ENCODE measurements at places on chromosomes 7 and 10.

DNA sequence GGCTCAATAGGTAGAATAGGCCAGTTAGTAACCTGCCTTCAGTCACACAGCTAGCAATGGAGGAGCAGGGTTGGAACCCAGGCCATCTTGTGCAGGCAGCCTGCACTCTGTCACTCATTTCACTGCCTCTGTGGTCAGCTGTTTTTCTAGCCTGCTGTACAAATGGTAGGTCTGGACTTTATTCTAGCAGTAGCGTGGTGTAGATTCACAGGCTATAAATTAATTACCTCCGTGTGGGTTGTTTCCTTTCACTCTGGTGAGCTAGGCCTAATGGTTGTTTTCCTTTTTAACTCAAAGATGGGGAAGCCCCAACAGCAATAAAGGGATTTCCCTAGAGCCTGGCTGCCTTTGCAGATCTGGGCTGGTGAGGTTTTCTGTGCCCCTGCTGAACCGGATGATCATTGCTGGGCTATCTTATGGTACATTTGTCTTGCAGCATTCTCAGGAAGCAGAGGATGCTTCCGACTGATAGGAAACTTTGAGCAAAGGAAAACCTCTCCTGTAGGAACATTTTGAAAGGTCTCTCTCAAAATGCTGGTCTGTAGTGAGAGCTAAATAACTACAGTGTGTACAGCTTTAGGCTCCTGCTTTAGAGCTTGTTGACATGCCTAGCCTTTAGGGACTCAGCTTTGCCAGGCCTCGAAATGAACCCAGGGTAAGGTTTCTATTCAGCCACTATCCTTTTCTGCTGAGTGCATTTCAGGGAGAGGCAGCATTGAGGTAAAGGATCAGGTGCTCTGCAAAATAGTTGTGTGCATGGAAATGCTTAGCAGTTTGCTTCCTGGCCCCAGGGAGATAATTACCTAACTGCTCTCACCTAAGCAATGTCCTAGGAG is 157.4 kb downstream of the ST7 start:
- DNase-seq = peak; percentile 40

GRCh38 chr10:107427016-107427415 is 262.5 kb upstream of the SORCS1 start:
- no peak for DNase-seq

GRCh38 chr7:156440456-156440855 is 200.1 kb upstream of the RNF32 start:
- DNase-seq = no peak

DNA sequence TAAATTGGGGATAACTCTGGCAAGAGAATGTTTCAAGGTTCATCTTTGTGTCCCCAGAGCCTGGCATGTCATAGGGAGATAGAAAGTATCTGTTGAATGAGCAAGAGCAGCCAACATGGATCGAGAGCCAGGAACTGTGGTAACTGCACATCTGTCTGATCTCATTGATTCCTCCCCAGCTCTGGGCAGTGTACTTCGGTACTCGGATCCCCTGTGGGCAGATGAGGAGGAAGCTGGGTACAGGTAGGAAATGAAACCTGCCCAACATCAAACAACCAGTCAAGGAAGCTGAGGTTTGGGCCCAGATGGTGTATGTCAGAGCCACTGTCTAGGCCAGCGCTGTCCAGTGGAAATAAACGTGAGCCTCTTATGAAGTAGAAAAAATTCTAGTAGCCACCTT is 76.4 kb downstream of the GRK5 start:
- no peak for DNase-seq

DNA sequence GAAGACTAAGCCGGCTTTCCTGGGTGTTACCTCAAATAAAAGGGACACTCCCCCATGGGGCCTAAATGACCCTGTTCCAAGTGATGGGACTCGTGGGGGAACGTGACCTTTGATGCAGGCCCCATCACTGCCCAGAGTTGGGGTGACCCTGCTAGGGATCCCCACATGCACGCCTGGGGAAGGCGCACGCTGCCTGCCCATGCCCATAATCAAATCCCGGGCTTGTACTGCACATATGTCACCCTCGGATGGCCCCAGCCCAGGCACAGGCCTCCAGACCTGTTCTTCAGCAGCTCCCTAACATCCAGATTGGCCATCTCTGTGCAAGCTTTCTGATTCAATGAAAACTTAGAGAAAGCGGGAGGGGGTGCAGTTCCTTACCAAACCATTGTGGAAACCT is 14.7 kb downstream of the EBF3 start:
- no peak for DNase-seq

DNA sequence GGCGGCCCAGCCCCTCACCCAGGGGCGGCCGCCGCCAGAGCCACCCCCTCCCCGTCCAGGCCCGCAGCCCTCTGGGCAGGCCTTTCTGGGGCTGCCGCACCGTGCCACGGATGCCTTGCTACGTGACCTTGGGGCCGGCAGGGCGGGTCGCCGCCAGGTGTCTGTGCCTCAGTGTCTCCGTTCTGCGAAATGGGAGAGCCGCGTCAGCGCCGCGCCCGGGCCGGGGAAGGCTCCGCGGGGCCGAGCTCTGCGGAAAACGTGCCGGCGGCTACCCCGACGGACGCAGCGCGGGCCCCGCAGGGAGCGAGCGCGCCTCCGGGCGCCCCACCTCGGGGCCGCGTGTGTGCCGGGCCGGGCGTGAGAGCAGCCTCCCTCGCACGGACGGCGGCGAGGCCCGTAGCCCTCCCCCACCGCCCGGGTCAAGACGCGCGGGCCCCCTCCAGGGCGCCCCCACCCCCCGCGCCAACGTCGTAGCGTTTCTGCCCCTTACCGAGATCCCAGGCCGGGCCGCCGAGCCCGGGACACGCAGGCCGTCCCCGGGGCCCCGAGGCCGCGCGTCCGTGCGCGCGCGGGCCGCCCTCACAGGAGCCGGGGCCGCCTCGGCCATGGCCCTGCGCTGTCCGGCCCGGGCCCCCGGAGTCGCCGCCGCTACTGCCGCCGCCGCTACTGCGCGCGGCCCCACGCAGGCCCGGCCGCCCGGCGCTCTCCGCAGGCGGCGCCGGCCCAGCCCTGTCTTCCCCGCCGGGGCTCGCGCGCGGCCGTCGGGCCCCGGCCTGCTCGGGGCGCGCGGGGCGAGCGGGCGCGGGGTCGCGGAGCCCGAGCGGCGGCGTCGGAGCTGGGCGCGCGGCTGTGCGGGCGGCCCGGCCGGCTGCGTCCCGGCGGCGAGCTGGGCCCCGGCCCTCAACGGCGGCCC is 1.1 kb downstream of the ZNF777 start:
- DNase-seq = no peak

GRCh38 chr10:34933676-34934075 is 118.6 kb upstream of the PARD3 start:
- DNase-seq = no peak

GRCh38 chr7:48094861-48095293 is 5.8 kb downstream of the UPP1 start:
- no peak for DNase-seq

DNA sequence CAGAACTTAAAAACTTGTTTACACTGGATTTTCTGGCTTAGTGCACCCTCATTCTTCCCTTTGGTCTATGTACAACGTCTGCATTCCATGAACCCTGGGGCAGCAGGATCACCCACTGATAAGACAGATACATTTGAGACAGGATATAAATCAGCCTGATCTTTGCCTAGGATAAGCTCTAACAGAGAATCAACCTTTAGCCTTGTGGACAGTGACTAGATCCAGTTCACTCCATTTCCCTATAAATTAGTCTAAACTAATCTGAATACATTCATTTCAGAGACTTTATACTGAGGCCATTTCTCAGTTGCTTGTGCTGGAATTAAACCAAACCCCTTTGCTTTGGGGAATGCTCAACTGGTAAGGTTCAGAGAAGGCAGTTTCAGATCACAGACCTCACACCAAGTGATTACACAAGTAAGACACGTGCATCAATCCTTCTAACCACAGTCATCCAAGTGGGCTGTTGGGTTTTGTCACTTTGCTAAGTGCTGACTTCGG is 639.8 kb upstream of the FZD8 start:
- no peak for DNase-seq

DNA sequence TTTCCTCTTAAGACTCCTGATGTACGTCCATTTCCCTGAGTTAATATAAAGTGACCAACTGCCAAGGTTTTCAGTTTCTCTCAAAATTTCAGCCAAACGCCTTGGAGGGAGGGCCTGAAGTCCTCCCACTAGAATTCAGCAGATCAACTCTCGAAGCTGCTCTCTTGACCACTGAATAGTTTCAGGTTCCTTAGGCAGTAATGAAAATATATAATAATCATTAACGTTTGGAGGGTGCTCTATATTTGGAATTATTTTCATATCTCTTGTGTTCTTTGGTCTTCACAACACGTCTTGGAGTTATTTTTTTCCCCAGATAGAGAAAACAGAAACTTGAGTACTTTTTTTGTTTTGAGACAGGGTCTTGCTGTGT is 123.6 kb upstream of the SFMBT2 start:
- no peak for DNase-seq

GRCh38 chr7:96331775-96332174 is 9.9 kb upstream of the SLC25A13 start:
- no peak for DNase-seq

GRCh38 chr7:136865777-136866176 is 2.7 kb upstream of the CHRM2 start:
- DNase-seq = no peak

DNA sequence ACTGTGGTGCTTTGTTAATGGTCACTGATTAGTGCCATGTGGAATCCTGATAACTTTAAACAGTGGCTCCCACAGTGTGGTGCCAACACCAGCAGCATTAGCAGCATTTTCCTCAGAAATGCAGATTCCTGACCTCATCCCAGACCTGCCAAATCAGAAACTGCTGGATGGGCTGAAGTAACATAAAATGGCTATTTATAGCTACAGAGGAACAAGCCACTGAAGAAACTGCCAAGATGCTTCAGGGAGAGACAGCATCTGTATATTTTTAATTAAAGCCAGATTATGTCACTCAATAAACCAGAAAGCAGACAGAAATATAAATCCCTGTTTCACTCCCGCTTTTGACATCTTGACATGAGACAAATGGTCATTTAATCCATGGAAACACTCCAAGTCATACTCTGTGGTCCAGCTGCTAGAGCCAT is 178.5 kb downstream of the AMPH start:
- no peak for DNase-seq

DNA sequence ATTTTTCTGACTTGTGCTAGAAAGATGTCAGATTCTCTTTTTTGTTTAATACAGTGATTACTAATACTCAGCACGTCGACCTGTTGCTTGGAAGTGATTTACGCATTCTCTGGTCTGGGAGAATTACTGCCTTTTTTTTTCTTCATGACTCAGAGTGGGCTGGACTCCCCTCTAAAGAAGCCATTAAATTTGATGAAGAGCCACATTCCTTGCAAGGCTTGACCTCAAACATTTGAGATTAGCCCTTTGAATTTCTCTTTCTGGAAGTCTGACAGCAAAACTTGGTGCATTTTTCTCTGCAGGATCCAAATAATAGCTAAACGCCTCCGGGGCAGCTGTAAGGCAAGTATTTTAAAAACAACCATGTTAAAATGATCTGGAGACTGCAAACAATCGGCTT is 171.6 kb downstream of the GALNT17 start:
- no peak for DNase-seq

DNA sequence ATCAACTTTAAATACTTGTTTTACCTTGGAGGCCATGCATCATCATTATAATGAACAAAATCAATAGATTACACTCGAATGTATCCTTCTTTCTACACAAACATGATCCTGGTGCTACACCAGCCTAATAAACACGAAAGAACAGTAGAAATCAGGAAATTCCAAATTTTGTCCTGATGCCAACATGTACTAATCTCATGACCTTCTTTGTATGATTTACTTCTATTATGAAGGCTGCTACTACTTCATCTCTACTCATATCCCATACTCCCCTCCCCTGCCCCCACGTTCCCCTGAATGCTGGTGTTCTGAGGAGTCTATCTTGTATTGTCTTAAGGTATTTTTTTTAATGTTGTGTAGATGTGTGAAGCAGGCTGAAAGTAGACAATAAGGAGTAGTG is 315.0 kb downstream of the CACNA2D1 start:
- no peak for DNase-seq

GRCh38 chr10:110355141-110355831 is 50.6 kb upstream of the SMNDC1 start:
- DNase-seq = no peak

DNA sequence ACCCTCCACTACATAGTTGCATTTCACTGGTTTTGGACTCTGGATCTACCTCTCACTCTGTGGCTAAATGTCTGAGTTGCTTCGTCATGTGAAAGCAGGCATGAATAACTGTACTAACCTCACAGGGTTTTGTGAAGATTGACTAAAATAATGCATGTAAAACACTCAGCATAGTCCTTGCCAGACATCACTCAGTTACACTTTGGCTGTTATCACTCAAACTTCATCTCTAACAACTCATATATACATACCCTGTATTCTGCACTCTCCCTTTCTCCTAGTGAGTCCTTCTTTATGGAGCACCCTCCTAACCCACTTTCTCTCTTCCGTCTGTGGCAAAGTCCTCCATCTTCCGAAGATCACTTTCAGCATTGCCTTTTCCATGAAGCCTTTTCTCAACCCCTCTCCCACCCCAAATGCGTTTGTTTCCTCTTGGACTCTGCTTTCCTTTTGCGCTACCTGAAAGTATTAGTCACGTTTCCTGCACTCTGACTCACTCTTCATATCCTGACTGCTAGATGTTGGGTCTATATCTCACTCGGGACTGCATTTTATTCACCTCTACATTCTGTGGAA is 72.6 kb downstream of the OSBPL3 start:
- no peak for DNase-seq

DNA sequence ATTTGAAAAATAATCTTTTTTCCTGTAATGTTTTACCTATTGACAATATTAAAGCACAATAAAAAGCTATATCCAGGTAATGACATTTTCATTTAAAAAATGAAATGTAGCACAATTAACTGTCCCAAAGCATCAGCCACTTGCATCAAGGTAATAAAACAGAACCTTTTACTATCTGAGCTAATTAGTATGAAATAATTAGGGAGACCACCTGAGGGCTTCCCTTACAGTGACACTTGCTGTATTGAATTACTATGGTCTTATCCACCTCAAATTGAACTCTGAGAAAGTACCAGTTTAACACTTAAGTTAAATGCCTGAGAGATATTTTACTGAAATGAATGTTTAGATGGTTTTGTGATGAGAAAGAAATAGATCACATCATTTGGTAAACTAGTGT is 119.4 kb upstream of the DKK1 start:
- DNase-seq = no peak

GRCh38 chr10:60032723-60033122 is 126.4 kb upstream of the CCDC6 start:
- DNase-seq = no peak

- no peak for DNase-seq
Observed at GRCh38 chr10:77949167-77949566, 22.6 kb upstream of the DLG5 start.

GRCh38 chr10:133024704-133025557 is 62.8 kb upstream of the ADGRA1 start:
- no peak for DNase-seq

DNA sequence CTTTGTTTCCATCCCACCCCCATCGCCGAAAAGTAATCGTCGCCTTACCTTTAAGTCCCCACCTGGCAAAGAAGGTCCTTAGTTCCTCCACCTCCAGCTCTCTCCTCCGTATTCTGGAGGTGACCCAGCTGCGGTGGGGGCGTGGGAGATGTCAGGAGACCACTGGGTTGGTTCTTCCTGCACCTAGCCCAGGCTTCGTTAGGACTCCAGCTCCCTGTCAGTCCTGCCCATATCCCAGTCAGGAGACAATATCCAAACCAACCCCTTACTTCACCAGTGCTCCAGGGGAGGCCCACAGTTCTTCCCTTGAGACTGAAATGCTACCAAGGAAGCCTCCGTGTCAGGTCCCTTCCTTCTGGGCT is 693 bp downstream of the ADIRF start:
- DNase-seq = no peak

Data from naive thymus-derived CD4-positive, alpha-beta T cell (primary cell).